HAP-1 (cell line): ENCODE measurements at places on chromosomes 2 and 18.

GRCh38 chr2:71466301-71467179 is 13.2 kb downstream of the DYSF start:
- no peak for DNase-seq

- DNase-seq, result peak; percentile 46
Observed at GRCh38 chr18:66616523-66616983, 12.7 kb upstream of the CDH19 start.

DNA sequence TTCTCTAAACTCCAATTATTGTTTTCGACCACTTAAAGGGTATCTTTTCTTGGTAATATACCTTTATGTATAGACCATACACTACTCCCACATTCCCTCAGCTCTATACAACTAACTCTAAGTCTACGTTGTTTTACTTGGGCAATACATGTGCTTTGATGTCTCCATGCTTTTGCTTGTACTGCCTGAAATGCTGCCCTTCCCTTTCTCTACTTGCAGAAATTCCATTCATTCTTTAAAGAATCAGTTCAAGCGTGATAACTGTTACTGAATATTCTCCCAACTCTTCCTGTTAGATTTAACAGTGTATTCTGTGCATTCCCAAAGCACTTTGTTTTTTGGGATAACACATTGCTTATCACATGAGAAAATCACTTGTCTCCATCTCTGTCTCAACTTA is 157.0 kb upstream of the AQP4 start:
- DNase-seq, result no peak

DNA sequence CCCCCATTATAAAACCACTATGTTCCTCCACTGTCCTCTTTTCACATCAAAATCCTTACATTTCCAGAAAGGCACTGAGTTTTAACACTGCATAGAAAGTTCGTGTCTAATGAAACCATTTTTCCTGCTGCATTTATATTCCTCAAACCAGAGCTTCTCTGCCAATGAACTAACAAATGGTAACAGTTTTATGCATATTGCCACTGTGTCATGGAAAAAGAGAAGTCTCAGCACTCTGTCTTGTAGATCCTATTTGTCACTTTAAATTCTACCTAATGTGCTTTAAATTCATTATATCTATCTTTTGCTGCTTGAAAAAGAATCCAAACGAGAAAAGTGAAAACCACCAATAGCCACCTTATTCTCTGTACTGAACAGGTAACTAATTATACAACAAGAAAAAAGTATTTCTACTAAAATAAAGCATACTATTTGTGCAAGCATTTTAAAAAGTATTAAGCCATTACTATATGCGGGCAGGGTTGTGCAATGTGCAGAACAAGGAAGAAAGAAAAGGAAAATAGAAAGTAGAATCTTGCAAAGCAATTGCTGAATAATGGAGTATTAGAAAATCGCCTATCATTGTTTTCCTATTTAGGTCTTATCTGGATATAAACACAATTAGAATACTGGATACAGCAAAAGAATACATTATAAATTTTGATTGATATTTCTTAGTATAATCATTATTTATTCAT is 328.9 kb downstream of the ZEB2 start:
- no peak for DNase-seq

GRCh38 chr18:72652990-72653593 is 109.0 kb upstream of the CBLN2 start:
- no peak for DNase-seq

DNA sequence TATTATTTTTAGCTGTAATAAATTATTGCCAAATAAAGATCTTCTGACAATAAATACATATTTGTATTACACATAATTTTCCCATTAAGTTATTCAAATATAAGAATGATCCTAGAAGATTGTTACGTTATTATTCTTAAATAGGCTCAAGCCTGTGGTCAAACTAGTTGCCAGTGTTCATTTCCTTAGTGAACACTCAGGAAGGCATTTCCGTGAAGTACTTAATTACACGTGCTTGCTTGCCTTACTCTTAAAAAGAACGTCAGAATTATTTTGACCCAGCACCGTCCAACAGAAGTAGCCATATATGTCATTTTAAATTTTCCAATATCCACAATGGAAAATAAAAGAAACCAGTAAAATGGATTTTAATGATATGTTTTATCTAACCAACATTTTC is 249.8 kb downstream of the TXNL1 start:
- no peak for DNase-seq

- no peak for DNase-seq
Observed at GRCh38 chr2:201785135-201785534, 4.4 kb upstream of the ALS2 start.

GRCh38 chr2:119694845-119695521 is 16.0 kb downstream of the TMEM177 start:
- no peak for DNase-seq

GRCh38 chr2:66602341-66602740 is 167.4 kb downstream of the MEIS1 start:
- no peak for DNase-seq

DNA sequence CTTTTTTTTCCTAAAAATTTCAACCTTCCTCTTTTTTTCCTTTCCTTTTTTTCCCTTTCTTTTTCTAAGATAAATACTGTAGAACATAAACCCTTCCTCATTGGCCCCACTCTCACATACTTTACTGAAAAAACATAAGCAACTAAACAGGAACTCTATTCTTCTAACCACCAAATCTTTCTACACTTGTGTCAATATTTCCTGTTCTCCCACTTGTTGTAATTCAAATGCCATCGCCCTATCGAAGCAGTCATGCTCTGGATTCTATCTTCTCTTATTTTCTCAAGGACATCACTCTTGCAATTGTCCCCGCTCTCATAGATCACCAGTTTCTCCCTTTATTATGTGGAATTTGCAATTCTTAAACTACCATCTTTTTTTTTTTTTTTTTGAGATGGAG is 20.2 kb upstream of the SSB start:
- DNase-seq, result no peak

GRCh38 chr2:174012347-174013314 is 47.5 kb upstream of the SP3 start:
- DNase-seq, result no peak

DNA sequence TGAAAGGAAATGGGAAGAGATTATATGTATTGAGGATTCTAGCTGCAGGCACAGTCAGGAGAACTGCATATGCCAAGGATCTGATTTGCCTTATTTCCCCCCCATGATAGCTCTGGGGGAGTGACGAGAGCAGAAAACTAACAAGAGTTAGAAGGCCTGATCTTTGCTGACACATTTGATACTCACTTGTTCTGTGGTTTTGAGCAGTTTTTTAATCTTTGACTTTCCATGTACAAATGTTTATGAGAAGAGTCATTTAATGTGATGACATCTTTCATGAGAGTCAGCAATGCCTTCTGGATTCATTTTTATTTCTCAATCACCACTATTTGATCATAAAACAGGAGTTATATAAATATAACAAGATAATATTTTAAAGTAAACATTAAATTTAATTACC is 12.7 kb upstream of the SERPINB7 start:
- no peak for DNase-seq

DNA sequence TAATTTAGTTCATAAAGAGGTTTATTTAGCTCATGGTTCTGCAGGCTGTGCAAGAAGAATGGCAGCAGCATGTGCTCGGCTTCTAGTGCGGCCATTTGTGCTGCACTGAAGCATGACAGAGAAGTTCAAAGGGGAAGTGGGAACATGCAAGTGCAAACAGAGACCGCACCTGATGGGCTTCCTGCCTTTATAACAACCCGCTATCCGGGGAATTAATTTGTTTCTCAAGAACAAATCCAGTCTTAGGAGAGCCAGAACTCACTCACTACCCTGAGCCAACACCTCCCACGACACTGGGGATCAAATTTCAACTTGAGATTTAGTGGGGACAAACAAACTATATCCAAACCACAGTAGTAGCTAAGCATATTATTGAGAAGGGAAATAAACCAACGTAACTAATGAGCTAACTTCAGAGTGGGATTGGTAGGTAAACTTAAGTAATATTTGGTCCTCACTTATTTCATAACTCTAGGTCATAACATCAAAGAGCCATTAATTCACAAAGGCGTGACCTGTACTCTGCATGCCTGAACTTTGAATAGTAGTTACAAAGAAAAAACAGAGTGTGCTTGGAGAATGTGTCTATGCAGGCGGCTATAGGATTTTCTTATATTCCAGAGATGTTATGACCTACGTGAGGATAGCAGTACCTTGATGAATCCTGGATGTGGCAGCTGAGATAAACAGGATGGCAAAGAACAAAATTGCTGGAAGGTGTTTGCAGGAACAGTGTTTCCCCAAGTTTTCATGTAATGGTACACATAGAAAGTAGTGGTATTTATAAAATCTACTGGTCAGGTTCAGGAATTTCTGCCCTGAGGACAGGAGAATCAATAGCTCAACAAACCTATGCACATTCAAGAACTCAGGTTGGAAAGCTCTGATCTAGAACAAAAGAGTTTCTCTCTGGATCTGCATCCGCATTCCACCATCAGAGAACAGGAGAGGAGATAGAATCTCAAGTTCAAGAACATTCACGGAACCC is 845.9 kb upstream of the ID2 start:
- no peak for DNase-seq

GRCh38 chr2:191719261-191719660 is 41.3 kb downstream of the NABP1 start:
- no peak for DNase-seq

GRCh38 chr2:157229572-157229971 is 27.9 kb upstream of the GALNT5 start:
- DNase-seq, result no peak

DNA sequence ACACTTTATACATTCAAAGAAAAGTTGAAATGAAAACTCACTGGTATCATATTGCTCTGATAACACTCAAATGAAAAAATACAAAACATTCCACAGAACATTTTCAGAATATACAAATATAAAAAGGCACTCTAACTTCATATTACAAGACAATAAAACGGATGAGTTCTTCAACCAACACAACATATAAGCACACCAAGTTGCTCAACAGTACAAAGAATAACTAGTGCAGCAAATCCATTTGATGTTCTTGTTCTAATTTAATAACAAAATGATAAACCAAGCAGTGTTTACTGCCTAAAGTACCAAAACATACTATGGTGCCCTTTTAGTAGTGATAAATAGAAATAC is 60.8 kb upstream of the PGAP1 start:
- no peak for DNase-seq

- DNase-seq, result no peak
Observed at GRCh38 chr2:59726228-59727120, 827.0 kb downstream of the BCL11A start.

GRCh38 chr2:1988049-1988448 is 243.7 kb upstream of the PXDN start:
- no peak for DNase-seq

GRCh38 chr2:134259994-134260393 is 6.1 kb downstream of the MGAT5 start:
- DNase-seq, result no peak

DNA sequence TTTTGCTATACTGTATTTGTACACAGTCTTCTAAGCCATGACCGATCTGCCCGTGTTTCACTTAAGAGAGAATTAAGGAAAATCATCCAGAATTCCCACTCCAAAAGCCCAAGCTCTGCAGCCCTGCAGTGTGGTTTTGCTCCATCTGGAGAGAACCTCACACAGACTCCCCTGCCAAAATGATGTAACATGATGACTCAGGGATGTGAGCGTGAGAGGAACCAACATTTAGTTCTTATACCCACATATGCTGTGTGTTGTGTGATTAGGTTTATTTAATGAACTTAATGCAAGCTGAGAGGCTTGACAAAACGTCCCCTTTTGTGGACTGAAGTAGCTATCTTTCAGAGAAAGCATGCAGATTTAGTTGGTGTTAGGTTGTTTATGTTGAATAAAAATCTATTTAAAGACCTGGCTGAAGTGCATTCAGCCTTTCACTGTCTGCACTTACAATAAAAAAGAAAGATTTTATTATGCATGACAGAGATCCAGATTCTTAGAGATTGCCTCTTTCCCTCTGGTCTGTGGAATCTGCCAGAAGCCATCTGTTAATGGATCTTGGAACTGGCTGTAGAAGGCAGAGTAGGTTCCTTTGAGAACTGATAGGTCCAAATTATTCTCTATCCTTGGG is 6.3 kb downstream of the RAB12 start:
- DNase-seq, result peak; percentile 74

GRCh38 chr18:36734596-36734995 is 94.2 kb downstream of the TPGS2 start:
- no peak for DNase-seq

DNA sequence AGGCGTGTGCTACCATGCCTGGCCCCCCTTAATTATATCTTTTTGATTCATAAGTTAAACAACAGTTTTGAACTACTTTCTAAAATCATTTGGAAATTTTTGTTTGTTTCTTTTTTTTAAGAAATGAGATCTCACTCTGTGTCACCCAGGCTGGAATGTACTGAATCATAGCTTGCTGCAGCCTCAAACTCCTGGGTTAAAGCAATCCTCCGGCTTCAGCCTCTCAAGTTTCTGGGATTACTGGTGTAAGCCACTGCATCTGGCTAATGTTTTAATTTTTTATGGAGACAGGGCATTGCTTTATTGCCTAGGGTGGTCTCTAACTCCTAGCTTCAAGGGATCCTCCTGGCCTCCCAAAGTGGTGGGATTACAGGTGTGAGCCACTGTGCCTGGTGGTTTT is 71.5 kb downstream of the BABAM2 start:
- DNase-seq, result no peak

DNA sequence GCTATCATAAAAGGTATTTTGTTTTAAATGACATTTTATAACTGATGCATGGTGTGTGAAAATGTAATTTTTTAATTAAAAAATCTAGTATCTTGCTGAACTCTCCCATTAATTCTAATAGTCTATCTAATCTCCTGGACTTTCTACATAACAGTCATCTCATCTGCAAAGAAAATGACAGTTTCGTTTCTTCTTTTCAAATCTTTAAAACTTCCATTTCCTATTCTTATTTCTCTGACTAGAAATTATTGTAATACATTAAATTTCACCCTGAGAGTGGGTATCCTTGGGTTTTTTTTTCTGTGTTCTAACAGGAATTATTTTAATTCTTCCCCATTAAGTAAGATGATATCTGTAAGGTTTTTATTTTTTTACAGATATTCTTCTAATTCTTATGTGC is 120.1 kb downstream of the KCNF1 start:
- DNase-seq, result no peak

DNA sequence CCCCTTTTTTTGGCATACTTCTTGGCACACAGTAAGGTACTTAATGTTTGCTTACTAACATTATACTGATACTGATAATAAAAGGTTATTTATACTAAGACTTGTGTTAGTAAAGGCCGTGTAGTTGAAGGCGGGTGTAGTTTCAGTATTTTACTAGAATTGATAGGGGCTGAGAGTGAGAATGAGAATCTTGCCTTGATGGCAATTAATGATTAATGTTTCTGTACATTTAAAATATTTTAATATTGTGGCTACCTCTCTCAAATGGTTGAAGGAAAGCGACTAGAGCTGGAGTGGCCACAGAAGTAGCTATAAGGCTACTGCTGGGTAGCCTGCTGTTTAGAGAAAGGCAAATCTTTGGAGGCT is 29.3 kb downstream of the PELI1 start:
- no peak for DNase-seq

GRCh38 chr2:38436227-38436664 is 59.2 kb upstream of the ATL2 start:
- no peak for DNase-seq

GRCh38 chr2:152598975-152599759 is 118.1 kb downstream of the PRPF40A start:
- DNase-seq, result no peak

GRCh38 chr2:156590085-156590739 is 154.0 kb downstream of the GPD2 start:
- no peak for DNase-seq
